ENCODE measurements at places on chromosomes 12 and 14.

DNA sequence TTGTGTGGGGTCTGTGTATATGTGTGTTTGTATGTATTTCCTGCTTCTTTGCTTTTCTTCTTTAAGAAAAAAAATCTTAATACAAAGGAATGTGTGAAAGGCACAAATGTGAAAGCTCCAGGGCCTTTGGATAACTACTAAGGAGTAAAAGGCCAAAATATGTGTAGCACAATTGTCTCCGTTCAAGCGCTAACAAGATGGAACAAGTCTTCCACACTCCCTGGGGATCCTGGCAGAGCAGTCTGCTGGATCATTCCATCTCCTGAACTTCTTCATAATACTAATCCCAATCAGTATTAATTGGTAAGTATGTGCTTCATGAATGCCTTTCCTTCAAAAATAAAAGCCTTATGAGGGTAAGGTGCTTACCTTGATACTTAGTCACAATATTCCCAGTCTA, 462.5 kb upstream of the TBX3 start:
- DNase-seq, result no peak

DNA sequence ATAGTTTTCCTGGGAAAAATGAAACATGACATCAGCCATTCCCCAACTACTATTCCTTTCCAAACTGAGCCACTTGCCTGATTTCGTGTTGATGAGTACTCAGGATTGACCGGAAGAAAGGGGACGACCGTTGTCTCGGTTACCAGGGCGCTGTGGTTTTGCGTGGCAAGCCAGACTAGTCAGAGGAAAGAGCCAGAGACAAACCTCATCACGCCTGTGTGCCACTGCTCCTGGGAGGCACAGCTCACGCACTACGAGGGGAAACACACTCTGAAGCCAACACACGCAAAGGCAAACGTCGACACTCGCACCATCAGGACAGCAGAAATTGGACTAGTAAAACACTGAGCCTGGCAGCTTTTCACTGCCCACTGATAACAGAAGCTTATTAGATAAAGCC, 35.0 kb downstream of the GIT2 start:
- DNase-seq, result no peak

- DNase-seq, result no peak
Observed at GRCh38 chr12:126581655-126582054, 1516.4 kb downstream of the AACS start.

DNA sequence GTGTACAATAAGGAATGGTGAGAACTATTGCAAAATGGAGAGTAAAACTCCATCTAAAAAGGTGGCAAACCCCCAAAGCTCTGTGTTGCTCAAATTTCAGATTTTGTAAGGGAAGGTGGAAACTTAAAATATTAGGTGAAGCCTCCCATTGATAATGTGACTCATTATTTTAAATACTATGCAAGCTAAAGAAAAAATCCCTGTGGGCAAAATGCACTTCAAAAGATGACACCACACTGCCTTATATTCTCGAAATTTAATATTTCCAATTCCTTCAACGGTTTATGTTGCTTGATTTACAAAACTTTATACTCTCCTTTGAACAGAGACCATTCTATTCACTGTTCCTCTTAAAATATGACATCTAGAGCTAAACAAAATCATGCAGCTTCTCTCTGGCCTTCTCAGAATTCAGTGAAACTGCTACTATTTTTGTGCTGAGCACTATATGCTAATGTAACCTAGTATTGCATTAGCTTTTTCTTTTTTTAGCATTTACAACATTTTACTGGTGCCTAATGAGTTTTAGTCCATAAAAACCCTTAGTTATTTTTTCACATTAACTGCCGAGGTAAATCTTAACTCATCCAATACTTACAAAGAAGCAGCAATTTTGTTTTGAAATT, 297.7 kb downstream of the SYT1 start:
- DNase-seq, result no peak

DNA sequence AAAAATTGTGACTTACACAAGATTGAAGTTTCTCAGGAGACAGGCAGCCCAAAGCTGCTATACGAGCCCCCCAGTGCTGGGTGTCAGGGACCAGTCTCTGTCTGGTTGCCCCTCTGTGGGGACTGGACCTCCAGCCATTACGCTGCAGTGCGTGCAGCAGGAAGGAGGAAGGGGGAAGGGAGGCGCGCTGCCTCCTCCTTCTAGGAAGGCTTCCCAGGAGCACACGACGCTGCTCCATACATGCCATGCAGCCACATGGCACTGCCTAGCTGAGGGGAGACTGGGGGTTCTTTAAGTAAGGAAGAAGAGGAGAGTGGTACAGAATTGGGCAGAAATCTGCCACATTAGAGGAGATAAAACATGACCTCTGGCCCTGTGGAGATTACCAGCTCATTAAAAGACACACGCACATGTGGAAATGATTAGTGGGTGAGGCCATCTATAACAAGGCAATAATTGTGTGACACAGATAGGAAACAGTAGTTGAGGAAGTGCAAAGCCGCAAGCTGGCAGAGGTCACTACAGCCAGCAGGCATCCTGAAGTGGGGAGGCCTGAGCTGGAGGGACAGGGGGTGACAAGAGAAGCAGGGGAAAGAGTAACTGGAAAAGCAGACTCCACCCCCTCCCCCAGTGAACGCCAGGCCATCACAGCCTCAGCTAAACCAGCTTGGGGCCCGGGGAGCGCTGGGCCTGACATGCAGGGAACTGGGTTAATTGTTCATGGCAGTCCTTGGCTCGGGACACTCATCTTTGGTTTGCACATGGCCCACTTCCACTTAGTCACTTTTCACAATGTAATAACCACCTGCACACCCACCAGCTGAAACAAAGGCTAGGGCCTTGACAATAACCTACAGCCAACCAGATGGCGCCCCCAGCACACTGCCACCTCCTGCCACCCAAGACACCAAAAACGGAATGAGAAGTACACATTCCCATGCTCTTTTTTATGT, 39.6 kb downstream of the CCDC88C start:
- no peak for DNase-seq

- no peak for DNase-seq
Observed at GRCh38 chr12:27781680-27782079, 1.6 kb upstream of the MANSC4 start.

DNA sequence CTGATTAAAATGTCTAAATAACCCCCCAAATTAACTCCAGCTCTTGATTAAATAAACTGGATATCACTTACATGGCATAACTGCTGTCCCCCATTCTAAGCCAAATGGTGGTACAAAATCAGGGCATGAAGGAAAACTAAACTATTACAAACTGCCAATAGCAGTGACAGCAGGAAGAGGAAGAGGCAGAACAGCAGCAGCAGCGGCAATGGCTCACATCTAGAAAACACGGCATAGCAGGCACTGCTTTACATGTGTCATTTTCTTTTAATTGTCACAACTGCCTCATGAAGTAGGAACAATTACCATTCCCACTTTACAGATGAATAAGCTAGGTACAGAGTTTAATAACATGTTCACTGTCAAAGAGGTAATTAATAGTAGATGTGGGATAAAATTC, 92.0 kb downstream of the EPS8 start:
- DNase-seq, result no peak

DNA sequence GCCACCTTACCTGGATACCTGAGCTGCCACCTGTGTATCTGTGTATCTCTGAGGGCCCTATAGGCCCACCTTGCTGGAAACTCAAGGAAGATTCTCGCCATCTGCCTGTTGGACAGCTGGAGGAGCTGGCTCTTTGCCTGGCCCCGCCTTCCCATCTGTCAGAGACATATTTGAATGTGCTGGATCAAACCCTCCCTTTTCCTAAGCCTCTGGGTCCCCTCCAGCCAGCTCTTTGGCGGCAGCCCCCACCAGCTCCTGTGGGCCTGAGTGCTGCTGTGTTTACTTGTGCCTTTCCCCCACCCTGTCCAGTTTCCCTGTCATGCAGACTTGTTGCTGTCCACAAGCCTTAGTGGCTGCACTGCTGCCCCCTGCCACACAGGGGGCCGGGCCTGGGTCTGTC, 55.9 kb upstream of the SRSF5 start:
- no peak for DNase-seq

GRCh38 chr12:92533280-92533890, 169.4 kb upstream of the PLEKHG7 start:
- DNase-seq, result no peak

DNA sequence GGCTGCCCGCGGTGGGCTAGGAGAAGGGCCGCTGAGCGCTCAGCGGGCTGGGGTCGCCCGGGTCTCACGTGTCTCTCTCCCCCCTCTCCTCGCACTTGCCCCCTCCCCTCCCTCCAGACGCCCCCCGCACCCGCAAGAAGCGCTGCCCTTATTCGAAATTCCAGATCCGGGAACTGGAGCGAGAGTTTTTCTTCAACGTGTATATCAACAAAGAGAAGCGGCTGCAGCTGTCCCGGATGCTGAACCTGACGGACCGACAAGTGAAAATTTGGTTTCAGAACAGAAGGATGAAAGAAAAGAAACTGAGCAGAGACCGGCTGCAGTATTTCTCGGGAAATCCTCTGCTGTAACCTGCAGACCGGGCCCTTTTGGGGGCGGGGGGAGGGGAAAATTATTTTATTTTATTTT, 314 bp upstream of the HOTAIR start:
- DNase-seq, result no peak

GRCh38 chr14:68951035-68951797, 27.9 kb downstream of the ACTN1 start:
- no peak for DNase-seq

GRCh38 chr14:51208982-51209381, 31.1 kb upstream of the TMX1 start:
- DNase-seq, result no peak

Data from stimulated activated CD8-positive, alpha-beta memory T cell treated with anti-CD3 and anti-CD28 coated beads, Interleukin-7, amount 100 ng/mL, for 4 hours (primary cell).